DND-41 (cell line): ENCODE measurements at places on chromosomes 6 and 20.
A peak's percentile ranks its signal among the peaks of the same experiment; 100 is the strongest.

GRCh38 chr6:100126790-100127484 is 132.9 kb upstream of the MCHR2 start:
- DNase-seq: no peak

DNA sequence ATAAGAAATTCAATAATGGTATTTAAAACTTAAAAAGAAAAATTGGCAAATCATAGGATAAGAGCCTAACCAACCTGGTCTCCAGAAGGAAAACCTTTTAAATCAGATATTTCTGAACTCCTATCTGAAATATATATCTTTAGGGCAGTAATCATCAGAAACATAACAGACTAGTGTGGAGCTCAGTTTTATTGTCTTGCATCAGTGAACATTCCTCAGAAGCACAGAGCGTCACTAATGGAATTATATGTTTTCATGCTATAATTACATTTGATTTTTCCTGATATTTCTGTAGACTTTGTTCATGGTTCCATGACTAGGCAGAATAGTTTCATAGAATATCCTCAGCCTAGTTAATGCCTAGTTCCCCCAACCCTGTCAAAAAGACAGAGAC is 262.2 kb downstream of the EYA4 start:
- DNase-seq: no peak

DNA sequence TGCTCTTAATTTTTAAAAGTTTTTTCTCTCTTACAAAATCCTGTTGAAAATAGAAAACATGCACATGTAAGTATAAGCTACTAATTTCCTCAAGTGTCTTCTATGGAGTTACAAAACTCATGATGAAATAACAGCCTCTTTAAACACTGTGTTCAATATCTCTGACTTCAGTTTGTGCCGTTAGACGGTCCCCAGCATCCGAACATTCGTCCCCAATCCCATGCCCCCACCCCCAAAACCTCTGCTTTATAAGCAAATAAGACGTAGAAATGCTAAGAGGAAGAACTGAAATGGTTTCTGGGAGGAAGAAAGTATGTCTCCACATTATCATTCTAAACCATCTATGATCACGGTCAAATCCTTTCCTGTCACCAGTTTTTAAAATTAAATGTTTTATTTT is 31.7 kb upstream of the MYB start:
- no peak for DNase-seq

DNA sequence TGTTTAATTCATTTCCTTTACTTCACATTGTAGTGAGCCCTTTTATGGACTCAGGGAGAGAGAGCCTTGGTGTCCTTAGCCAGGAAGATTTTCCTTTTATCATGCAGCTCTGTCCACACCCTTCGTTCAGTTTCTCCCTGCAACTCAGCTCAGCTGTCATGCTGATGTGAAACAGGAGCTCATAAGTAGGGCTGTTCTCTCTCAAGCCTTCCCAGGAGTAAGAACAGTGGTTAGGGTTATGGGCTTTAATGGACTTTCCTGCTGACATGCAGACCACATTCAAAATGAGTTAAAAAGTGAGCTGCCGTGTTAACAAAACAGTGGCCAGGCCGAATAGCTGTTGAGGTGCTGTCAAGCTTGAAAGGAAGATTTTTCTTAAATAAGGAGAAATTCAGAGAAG is 104.1 kb downstream of the BCKDHB start:
- no peak for DNase-seq

DNA sequence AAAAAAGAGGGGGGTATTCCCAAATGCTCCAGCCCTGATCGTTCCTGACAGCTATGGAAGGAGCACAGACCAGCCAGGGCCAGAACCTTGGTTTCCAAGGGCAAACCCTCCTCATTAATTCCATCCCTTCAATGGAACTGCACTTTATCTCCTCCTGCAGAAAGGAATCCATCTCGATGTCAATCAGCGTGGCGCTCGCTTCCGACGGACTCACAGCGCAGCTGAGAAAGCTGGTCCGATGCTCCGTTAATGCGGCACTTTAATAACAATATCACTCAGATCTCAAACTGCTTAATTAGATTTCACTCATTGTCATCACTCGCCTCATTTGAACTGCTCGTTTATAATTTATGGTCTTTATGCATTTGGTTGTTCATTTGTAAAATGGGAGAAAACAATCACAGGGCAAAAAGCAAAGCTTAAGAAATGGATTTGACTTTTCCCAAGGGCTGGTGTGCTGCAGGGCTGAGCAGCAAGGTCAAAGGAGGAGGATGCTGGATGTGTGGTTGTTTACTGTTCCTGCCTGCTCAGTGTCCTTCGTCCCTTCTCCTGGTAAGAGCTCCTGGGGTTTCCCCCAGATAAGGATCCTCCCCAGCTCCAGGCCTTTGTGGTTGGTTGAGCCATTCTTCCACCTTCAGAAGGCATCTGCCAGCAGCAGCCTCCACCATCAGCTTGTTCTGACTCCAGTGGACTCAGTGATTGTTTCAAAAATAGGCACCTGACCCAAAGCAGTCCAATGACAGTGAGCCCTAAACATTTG is 152.7 kb downstream of the ANKRD60 start:
- no peak for DNase-seq

DNA sequence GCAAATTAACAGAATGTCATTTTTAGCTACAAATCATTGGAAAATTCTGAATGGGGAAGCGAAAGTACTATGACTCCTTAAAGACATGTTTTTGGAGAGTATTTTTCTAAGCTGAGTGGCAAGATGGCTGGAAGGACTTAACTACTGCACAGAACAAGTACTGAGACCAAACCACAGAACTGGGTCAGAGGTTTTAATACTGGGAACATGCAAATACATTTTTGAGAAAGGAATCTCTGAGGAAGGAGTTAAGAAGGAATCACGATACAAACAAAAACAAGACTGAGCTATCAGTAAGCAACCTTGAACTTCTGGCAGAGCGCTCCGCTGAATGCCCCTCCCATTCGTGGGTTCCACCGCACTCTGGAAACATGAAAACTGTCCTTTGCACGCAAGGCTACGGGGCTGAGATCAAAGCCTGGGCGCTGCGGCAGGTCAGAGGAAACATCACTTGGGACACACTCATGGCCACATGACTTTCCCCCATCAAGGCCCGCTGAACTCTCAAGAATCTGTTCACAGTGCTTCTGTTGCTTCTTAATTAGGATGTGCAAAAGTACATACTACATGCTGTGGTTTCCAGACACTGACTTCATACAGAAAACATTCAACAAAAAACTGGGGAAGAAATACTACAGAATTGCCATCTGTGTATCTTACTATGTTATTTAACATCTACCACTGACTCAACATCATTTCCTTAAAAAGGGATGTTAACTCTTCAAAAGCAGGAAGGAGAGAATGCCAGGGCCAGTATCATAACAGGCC is 27.8 kb downstream of the SLC23A2 start:
- DNase-seq: no peak

GRCh38 chr6:36862164-36862847 is 12.3 kb downstream of the PPIL1 start:
- DNase-seq: no peak

DNA sequence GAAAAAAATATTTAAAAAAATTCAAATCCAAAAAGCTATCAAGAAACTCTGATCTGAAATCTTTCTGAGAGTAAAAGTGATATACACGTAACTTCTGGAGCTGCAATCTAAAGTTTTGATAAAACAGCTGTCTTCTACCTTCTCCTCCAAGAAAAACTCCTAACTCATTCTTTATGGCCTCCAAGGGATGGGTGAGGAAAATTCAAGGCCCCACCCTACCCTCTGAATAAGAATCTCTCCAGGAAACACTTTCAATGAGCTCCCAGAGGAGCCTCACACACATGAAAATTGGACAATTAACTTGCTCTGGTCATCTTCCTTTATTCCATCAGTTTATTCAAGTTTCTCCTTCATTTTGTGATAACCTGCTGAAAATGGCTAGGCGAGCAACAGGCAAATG is 93.4 kb downstream of the FNDC1 start:
- no peak for DNase-seq

GRCh38 chr20:18537651-18538050 is 29.6 kb upstream of the SMIM26 start:
- no peak for DNase-seq

- no peak for DNase-seq
Observed at GRCh38 chr20:10846766-10847165, 173.0 kb upstream of the JAG1 start.

GRCh38 chr20:49529470-49529869 is 38.5 kb downstream of the PTGIS start:
- DNase-seq: no peak

- no peak for DNase-seq
Observed at GRCh38 chr20:46823271-46823751, 71.3 kb upstream of the EYA2 start.

DNA sequence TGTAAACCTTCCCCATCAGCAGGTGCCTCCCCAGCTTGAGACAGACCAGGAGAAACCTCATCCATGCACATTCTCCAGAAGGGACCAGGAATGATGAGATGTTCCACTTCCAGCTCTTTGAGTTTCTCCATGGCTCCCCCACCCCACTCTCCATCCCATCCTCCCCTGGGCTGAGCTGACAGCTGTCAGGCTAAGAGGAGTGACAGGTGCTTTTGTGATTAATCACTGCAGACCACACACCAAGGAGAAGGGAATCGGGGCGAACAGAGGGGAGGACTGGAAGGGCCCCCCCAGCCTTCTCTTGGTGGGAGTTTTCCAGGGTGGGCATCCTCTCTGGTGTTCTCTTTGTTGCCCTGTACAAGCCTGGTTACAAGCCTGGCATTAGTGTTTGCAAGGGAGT is 56.1 kb upstream of the ZFAND3 start:
- DNase-seq: no peak

- DNase-seq: no peak
Observed at GRCh38 chr6:57307850-57308249, 9.6 kb upstream of the PRIM2 start.

- no peak for DNase-seq
Observed at GRCh38 chr6:28634761-28635546, 109.3 kb downstream of the GPX5 start.

- peak; percentile 50 for DNase-seq
Observed at GRCh38 chr20:31708736-31709534, 13.7 kb downstream of the BCL2L1 start.

- peak; percentile 22 for DNase-seq
Observed at GRCh38 chr20:44858606-44859360, 26.7 kb upstream of the YWHAB start.

GRCh38 chr20:19073584-19074218 is 138.7 kb upstream of the SLC24A3 start:
- peak; percentile 17 for DNase-seq

DNA sequence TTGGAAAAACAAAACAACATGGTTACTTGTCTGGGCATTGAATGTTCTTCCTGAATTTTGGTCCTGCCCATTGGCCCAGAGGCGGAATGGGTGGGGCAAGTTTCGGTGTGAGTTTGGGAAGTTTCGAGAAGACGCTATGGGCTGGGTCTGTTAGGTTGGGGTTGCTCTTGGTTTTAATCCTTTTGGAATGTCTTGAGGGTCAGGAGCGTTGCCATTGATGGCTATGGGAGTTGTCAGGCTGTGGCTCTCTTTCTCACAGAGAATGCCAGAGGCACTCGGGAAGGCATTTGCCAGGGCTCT is 135.0 kb downstream of the LRRC1 start:
- no peak for DNase-seq

- no peak for DNase-seq
Observed at GRCh38 chr6:54058236-54058635, 53.0 kb upstream of the MLIP start.

DNA sequence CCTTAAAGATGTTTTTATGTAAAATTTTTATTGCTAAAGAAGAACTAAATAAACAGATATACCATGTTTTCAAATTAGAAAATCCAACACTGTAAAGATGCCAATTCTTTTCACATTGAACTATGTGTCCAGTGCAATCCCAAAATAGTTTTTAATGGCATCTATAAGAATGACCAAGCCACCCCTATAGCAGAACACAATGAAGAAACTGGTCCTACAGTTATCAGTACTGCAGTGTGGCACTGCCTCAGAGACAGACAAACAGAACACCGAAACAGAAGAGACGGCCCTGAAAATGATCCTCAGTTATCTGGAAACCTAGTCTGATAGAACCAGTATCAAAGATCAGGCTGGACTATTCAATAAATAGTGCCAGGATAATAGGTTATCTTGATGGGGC is 41.9 kb downstream of the KIF13A start:
- DNase-seq: no peak

DNA sequence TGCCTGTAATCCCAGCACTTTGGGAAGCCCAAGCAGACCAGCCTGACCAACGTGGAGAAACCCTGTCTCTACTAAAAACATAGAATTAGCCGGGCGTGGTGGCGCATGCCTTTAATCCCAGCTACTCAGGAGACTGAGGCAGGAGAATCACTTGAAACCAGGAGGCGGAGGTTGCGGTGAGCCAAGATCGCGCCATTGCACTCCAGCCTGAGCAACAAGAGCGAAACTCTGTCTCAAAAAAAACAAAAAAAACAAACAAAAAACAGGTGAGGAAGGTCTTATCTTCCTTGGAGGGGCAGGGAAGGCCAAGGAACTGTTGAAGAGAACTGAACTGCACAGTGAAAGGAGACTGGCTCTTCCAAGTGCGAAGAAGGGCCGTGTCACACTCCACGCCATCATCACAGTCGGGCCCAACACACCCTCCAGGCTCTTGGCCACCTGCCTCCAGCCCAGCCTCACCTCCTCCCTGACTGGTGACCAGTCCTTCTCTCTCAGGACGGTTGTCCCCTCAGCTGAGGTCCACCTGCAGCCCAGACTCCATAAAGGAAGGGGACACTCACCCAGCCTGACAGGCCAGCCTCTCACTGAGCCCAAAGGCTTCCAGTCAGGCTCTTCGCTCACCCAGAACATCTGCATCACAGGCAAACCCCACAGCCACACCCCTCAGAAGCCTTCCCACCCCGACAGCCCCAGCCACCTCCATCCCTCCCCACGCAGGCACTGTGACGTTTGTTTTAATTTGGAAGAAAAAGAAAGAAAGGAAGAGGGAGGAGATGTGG is 4.1 kb downstream of the ZC3H12D start:
- DNase-seq: no peak

DNA sequence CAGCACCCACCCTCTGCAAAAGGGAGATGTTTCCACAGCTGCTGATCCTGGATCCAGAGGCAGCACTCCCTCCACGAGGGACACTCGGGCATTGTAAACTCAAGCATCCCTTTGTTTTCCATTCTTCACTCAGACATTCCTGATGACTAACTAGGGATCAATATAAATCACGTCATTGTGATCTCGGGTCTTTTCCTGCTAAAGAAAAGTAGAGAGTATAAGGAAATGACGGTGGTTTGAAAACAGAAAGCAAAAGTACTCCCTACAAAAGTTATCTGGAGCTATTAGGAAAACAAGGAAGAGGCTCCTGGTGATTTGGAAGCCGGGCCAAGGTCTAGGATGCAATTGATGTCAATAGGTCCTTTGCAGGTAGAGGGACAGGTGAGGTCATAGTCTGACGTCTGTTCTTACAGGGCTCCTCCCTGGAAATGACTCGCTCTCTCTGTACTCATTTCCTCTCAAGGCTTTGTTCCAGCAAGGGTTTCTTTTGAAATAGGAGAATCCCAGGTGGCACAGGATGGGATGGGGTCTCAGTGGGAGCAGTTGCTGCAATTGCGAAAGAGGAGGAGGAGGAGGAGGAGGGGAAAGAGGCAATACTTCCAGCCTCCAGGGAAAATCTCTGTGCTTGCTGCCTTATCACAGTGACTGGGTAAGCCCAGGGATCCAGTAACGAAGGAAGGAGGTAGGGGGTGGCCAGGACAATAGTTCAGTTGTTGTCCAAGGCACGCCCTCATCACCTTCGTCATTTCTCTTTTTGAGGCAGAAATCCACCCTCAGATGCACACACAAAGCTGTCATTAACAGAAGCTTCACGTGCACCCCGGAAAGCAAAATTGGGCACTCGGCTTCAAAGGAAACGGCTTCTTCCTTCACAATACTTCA is 222.8 kb downstream of the LY86 start:
- no peak for DNase-seq
